Activated CD8-positive, alpha-beta memory T cell treated with anti-CD3 and anti-CD28 coated beads for 4 hours (primary cell): ENCODE measurements at places on chromosomes 1 and 21.
A peak's percentile ranks its signal among the peaks of the same experiment; 100 is the strongest.

- DNase-seq: no peak
Measured at GRCh38 chr1:91672601-91673161, 172.0 kb downstream of the CDC7 start.

DNA sequence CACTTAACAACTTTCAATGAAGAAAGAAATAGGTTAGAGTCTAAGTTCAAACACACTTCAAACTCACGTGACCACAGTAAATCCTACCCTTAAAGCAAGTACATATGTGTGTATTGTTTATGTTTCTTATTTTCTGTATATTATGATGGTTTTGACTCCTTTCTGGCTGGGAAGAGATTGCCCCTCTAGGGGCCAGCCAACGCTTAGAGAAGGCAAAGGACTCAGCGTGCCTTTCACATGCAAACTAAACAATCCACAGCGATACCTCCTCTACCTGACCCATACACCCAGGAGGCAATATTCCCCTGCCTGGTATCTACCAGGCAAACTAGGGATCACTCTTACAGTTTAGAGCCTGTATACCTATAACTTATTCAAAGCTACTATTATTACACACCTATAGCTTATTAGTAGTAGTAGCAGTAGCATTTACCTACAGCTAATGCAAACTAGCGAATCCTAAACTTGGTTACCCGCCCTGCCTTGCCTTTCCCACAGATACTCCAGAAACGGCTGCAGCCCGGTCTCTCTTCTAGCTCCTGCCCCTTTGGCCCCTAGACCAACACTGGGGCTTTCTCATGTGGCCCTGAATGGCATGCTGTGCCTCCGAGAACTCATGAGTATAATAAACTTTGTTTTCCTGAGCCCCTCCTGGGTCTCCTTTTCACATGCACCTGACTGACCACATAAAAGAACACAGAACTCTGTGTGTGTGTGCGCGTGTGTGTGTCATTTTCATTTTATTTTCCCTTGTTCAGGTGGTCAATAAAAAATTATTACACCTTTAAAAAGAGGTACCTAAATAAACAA is 14.0 kb downstream of the NRIP1 start:
- no peak for DNase-seq

DNA sequence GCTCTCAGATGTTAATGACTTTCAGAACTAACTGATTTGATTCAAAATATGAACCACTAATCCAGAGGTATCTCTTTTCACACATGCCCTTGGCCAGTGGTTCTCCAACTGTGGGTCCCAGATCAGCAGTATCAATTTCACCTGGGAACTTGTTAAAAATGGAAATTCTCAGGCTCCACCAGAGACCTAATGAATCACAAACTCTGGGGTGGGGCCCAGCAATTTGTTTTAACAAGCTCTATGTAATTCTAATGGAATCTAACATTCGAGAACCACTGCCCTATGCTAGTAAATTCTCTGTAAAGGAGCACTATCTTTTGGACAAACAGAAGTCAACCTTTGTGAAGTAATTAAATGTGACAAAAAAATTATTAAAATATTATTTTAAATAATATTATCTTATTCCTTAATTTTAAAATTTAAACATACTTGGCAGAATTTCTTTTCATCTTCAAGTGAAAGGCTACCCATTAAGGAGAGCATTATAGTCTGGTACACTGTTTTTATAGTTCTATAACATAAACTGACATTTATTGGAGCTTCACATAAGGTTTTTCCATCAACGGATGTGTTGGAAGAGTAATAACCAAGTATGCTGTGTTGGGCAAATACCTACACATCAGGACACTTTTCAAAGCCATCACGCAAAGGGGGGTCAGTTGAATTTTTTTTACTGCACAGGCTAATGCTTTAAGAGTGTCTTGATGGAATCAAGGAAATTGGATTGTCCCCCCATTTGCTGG is 130.4 kb downstream of the LHX4 start:
- no peak for DNase-seq

- no peak for DNase-seq
Measured at GRCh38 chr1:63714482-63714760, 59.4 kb upstream of the ROR1 start.

GRCh38 chr1:3035563-3036446 is 14.5 kb downstream of the ACTRT2 start:
- no peak for DNase-seq

GRCh38 chr1:34476371-34476770 is 278.5 kb upstream of the GJB5 start:
- no peak for DNase-seq

DNA sequence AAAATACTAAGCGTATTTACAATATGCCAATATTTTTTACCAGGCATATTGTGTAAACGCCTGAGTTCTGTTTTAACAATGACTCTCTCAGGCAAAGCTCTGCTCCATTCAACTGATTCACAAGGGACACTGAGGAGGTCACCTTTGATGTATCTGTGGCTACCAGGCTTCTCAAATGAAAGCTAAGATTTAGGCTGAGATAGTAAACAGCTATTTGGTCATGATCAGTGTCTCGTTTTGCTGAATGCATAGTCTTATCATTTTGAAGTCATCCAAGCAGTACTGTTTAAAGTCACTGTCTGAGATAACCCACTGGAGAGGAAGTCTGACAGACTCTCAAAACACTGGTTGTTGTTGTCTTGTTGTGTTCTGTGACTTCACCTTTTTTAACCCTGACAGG is 13.7 kb upstream of the PLPPR5 start:
- DNase-seq: no peak

GRCh38 chr1:22317231-22317919 is 134.3 kb upstream of the ZBTB40 start:
- no peak for DNase-seq

GRCh38 chr1:10649517-10650201 is 146.8 kb downstream of the CASZ1 start:
- DNase-seq: no peak

GRCh38 chr1:41895552-41895951 is 23.2 kb downstream of the HIVEP3 start:
- DNase-seq: no peak

GRCh38 chr1:79042117-79042516 is 35.6 kb upstream of the ADGRL4 start:
- DNase-seq: no peak

- DNase-seq: no peak
Measured at GRCh38 chr1:231883382-231883781, 256.8 kb downstream of the DISC1 start.

GRCh38 chr21:34075760-34076660 is 2.6 kb downstream of the MRPS6 start:
- no peak for DNase-seq

- DNase-seq: no peak
Measured at GRCh38 chr1:168801032-168801745, 72.2 kb upstream of the DPT start.

DNA sequence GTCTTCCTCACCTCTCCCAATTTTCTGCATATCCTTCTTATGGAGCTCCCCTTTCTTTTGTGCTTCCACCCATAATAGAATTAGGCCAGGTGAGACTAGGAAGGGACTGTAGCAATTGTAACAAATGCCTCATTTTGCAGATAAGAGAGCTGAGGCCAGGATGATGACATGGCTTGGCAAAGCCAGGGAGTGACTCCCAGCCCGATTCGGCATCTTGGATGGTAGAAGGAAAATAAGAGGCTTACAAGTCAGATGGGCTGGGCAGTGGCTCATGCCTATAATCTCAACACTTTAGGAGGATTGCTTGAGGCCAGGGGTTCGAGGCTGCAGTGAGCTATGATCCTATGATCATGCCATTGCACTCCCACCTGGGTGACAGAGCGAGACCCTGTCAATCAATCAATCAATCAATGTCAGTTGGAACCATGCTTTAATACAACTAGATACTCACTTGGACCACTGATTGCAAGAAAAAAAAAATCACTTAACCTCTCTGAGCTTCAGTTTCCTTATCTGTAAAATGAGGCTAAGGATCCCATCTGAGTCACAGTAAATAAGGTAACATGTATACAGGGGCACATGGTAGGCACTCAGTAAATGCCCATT is 51.6 kb downstream of the PLEKHA6 start:
- no peak for DNase-seq

DNA sequence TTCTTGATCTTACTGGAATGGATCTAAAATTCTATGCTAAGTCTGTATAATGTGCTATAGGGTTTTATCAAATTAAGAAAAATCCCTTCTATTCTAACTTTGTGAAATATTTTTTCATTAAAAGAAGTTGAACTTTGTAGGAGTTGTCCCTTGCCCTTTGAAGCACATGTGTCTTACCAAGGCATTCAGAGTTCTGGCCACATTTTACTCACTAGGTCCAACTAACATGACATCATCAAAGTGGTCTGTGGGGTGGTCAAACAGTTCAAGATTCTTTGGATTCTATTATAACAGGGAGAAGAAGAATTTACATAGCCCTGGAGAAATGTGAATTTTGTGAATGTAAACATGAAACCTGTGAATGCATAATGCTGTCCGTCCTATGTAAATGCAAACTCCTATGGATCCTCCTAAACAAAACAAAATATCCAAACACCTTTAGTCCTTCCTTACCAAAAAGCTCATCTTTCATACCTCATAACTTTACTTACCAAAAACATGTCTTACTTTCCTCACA is 88.7 kb downstream of the EBNA1BP2 start:
- no peak for DNase-seq

- DNase-seq: no peak
Measured at GRCh38 chr21:45555557-45556301, 13.5 kb upstream of the SLC19A1 start.

- peak; percentile 7 for DNase-seq
Measured at GRCh38 chr1:199089393-199090122, 450.7 kb downstream of the PTPRC start.

DNA sequence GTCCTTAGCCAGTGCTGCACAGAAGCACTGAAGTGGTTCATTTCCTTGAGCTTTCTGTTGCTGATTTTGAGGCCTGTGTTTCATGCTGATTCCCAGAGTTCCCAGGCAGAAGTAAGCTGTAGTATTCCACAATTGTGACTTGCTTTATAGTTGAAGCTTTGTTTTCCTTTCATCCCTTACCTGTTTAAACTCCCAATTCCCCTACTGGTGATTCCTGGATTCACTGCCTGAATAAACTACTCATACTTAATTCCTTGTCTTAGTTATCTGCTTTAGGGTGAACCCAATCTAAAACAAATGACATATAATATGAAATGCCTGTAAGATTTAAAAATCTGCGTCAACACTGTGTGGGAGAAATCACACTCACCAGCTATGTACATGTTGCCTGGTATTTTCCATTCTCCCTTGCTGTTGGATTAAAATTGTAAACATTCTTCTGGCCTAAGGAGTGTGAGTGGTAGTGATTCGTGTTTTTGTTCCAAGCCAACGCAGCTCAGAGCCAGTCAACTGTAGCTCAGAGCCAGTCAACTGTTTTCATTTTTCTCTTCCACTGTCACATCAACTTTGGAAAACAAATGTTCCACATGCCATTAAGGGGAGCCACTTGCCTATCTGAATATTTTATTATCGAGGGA is 879.4 kb downstream of the MRPL39 start:
- DNase-seq: no peak

DNA sequence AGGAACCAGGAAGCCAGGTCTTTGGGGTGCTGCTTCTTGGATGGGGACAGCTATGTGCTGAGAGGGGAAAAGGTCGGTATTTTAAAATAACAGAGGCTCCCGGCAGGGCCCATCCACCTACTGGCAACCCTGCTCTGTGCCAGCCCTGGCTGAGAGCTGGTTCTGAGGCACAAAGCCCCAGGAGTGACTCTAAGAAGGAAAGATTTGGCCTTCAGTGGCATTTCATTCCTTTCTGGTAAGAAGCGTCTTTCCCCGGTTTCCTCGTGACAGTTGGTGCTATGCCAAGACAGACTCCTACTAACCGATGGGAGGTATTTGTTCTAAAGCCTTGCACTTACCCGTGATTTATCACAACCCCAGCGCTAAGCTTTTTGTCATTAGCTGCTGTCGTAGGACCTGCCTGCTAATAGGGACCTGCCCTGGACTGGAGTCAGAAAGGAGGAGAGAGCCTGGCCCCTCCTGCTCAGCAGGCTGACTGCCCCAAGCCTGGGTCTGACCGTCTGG is 123.1 kb upstream of the ADAR start:
- no peak for DNase-seq

DNA sequence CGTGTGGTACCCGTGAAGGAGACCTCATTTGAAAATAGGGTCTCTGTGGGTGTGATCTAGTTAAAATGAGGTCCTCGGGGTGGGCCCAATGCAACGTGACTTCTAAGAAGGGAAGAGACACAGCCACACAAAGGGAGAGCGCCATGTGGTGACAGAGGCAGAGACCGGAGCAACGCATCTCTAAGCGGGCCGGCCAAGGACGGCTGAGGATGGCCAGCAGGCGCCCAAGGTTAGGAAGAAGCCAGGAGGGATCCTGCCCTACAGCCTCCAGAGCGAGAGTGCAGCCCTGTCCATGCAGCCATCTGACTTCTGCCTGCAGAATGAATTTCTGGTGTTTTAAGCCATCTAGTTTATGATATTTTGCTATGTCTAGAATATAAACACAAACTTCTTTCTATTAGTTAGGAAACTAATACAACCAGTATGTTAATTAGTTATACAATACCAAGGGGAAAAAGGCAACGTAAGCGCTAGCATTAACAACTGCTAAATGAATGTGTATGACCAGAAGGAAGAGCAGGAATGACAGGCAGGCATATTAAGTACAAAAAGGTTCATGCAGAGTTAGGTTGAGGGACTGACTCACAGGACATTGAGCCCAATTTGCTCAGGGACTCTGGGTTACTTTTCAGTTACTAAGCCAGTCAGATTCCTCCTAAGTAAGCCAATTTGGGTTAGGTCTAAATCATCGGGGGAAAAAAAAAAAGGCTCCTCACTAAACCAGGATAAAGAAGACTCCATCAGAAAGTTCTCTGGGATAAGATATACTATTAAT is 4.1 kb downstream of the CEP104 start:
- no peak for DNase-seq

- DNase-seq: no peak
Measured at GRCh38 chr21:20721151-20721550, 277.1 kb upstream of the NCAM2 start.

DNA sequence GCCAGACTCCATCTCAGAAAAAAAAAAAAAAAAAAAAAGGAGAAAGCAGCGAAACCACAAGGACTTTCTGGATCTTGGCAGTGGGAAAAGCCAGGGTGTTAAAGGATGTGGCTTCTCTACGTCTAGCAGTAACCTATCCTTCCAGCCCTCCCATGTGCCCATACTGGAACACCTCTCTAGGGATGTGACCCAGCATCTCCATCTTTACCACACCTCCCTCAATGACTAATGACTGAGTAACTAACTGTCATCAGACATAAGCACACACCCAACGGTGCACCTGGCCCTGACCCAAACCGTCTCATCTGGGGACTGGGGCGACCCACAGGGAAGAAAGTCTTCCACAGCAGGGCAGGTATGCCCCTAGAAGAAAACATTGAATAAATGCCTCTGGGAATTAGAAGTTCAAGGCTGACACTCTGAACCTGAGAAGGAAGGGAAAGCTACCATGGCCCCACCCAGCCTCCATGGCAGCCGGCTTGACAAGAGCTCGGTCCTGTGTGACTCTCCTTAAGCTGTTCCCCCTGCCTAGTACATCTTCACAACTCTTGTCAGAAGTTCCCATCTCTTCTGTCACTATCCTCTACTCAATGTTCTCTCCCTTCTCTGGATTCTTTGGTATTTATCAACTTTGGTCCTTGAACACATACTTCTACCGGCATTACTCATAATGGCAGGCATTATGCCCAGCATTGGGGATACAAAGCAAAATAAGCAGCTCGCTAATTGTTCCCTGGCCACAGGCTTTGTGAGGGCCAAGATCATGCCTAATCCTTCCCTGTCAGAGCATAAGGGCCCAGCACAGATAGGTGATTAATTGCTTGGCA is 14.8 kb upstream of the PAQR6 start:
- DNase-seq: no peak

- DNase-seq: no peak
Measured at GRCh38 chr1:5611851-5612250, 380.4 kb downstream of the NPHP4 start.

GRCh38 chr1:161731241-161731640 is 9.9 kb downstream of the FCRLB start:
- DNase-seq: no peak
